AG08396 (cell line): ENCODE measurements at places on chromosomes 6 and 20.
A peak's percentile ranks its signal among the peaks of the same experiment; 100 is the strongest.

- DNase-seq, result peak; percentile 17
These were observed 121.3 kb upstream of the PHACTR1 start for GRCh38 chr6:12595161-12595811.

DNA sequence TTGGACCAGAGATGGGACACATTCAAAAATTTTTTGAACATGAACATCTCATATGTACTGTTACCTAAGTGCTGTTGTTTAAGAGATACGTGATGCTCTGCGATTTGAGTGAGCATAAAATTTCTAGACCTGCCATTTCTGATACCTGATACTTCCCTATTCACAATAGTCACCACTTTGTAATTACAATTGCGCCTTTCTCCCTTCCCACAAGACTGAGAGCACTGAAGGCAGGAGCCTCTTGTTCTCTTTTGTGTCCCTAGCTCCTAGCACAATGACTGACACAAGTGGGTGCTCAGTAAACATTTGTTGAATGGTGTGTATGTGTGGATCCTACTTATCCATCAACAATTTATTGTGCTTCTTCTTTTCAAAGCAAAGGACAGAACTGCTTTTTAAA, 92.8 kb upstream of the TMEM30A start:
- no peak for DNase-seq

GRCh38 chr20:10842116-10842515, 168.3 kb upstream of the JAG1 start:
- no peak for DNase-seq

DNA sequence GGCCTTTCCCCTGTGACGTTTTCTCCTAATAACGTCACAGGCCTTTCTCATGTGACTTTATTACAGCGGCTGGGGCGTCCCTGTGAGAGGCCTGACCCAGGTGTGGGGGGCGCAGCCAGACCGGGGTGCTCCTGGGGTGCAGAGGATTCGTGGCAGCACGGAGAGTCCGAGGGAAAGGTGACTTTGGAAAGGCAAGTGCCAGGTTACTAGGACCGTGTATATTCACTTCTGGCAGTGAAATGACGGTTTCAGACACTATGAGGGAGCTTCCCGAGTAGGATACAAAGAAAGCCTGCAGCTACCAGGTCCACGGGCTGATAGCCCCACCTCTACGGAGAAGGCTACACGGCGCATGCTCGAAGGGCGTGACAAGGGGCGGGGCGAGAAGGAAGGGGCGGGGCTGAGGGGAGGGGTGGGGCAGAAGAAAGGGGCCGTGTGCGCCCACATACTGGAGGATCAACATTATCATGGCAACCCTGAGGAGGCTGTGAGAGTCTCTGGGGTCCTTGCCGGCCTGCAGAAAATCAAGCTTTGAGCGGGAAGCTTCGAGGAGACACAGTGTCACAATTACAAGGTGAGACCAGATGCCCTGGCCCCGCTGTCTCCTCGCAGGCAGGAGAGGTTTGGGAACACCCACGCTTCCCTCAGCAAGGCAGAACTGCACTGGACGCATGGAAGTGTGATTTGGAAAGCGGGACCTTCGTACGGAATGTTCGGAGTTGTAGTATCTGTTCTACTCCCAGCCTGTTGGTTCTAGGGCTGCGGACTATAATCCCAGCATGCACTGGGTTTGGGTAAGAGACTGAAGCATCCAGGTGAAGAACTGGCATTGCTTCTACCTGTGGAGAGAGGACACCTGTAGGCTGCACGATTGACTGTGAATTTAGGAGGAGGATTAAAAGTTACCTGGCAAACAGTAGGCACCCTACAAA, 54.4 kb upstream of the ZNF337 start:
- DNase-seq, result peak; percentile 79

DNA sequence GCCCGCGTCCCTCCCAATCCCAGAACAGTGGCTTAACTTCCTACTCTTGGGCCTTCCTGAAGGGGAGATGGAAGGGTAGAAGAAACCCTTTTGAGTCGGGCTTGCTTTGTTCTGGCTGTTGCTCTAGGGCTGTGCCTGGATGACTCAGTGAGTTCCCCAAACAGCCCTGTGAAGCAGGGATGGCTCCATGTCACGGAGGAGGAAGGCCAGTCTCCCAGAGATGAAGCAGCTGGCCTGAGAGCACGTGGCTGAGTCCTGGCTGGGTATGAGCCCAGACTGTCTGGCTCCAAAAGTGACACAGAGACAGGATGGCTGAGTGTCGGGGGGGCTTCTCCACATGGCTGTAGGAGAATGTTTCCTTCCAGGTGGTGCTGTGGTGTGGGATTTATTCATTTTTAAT, 4.6 kb downstream of the SYTL3 start:
- peak; percentile 84 for DNase-seq

DNA sequence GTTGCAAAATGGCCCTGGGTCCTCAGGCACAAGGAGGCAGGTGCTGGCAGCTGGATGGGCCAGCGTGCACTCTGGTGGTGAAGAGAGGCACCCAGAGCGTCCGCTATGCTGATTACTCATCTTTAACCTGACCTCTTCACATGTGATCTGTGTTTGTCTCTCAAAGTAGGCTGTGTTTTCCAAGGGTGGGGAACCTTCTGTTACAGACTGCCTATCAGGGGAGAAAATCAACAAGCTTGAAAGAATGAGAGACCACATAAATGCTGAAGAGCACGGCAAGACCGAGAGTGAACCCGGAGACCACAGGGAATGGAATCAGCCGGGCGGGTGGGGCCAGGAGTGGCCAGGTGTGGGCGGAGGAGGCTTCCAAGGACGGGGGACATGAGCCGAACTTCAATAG, 16.2 kb downstream of the BNIP5 start:
- DNase-seq, result no peak

- peak; percentile 20 for DNase-seq
These were observed 29.4 kb downstream of the PHIP start for GRCh38 chr6:79048611-79049010.

- no peak for DNase-seq
These were observed 25.4 kb upstream of the CNKSR3 start for GRCh38 chr6:154535851-154536250.

DNA sequence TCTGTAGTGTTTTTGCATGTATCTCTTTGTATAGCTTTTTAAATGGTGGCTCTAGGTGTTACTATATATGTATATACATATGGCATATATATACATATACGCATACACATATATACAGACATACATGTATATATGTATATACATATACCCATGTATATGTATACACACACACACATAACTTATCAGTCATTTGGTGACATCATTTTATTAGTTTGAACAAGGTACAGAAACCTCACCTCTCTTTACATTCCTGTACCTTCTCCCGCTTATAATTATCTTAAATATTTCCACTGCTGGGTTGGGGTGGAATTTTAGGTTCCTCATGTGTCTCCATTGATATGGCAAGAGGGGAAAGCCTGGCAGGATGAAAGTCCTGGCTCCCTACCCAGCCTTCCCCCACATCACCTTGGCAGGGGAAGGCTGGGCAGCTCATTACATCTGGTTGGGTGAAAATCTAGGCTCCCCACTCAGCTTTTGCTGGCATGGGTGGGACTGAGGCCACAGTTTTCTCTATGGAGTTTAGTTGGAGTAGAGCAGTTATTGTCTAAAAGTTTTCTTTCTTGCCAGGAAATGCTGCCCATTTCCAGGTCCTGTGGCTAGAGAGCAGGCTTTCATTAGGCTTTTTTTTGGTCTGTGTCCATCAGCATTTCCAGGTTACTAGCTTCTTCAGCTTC, 7.6 kb downstream of the GLO1 start:
- DNase-seq, result no peak

DNA sequence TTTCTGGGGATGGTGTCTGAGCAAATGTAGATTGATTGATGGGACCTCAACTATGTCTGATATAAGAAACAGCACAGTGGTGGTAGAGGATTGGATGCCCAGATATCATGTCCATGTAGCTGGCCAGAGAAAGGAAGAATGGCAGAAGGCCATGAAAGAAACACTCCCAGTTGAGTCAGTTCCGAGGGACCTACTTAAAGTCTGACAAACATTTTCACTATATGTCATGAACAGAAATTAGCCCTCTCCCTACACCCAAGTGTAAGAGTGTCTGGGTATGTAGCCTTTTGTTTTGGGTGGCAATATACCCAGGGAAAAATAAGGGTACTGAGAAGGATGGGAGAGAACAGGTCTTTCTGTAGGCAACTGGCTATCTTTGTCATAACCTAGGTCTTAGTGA, 434.2 kb downstream of the BCKDHB start:
- no peak for DNase-seq

DNA sequence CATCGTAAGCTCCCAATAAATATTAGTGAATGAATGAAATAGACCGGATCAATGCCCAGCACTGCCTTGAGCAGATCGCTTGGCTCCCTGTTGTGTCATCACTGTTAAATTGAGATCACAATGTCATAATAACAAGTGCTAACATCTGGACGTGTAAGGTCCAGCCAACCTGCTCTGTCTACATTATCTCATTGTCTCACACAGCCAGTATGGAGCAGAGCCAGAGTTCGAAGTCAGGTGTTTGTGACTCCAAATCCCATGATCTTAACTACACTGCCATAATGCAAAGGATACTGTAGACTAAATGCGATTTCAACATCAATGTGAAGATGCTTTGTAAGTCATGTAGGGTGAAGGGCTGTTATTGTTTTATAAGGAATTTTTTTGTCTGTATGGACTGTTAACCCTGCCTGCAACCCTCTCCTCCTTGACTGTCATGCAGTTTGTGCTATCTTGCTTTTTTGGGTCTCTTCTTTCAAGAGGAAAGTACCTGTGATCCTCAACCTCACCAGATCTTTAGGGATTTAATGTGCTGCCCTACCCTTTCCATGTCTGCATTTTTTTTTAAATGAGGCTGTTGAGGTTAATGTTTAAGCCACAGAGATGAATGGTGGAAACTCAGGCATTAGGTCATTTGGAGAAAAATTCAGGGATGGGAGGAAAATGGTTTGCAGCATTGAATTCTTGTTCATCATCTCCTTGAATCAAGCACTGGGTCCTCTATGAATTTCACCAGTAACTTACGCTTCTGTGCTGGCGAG, 49.0 kb upstream of the OCSTAMP start:
- no peak for DNase-seq

- no peak for DNase-seq
These were observed 374.6 kb upstream of the SYNCRIP start for GRCh38 chr6:86017236-86017635.

DNA sequence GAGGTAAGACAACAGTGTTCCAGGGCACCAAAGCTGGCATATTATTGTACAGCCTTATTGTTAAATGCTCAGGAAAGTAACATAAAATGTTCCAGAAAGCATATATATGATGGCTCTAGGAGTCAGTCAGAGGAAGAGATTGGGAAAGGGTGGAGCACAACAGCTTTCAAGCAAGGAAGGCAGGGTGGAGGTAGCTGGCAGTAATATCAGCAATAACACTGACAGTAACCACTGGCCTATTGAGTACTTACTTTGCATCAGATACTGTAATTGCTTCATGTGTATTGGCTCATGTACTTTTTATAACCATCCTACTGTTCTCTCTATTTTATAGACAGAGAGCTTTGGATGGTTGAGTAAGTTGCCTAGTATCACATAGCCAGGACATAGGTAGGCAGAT, 830.2 kb downstream of the DHX35 start:
- DNase-seq, result no peak

- no peak for DNase-seq
These were observed 38.1 kb upstream of the OPN5 start for GRCh38 chr6:47743744-47744143.

DNA sequence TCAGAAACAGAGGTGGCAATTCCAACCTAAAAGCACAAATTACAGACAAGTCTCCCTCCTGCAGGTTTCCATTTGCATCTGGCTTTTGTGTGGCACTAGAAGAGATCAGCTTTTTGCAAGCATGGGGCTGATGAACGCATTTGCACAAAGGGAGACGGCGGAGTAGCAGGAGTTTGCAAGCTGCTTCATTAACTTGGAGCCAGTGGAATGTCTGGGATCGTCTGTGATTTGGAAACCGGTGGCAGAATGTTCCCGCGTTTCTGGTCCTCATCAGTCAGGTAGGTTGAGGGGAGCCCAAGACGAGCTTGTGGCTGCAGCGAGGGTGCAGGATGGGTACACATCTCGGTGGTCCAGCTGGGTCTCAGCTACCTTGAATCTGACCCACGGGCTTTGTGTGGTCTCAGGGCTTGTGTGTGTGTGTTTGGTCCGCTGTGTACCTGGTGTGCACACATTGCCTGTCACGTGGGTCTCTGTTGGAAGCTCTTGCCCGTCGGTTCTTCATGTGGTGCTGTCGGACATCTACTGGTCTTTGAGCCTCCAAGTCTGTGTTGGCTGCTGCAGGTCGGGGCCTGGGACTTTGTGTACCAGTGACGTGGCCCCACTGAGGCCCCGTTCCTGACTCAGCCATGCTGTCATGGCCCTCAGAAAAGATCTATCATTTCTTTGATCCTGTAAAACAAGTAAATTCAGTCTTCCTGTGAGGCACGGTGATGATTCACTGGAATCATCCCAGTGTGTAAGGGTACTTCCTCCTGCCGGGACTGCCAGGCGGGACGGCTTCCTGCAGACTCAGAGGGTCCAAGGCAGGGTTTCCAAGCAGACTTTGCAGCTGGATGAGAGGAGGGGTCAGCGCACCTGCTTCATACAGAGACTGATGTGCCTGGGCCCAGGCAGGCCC, 12.4 kb upstream of the MYT1 start:
- DNase-seq, result no peak

- DNase-seq, result no peak
These were observed 1.6 kb downstream of the TMEM14A start for GRCh38 chr6:52672412-52673025.

- DNase-seq, result peak; percentile 20
These were observed 633 bp downstream of the RPRD1B start for GRCh38 chr20:38034108-38034649.

DNA sequence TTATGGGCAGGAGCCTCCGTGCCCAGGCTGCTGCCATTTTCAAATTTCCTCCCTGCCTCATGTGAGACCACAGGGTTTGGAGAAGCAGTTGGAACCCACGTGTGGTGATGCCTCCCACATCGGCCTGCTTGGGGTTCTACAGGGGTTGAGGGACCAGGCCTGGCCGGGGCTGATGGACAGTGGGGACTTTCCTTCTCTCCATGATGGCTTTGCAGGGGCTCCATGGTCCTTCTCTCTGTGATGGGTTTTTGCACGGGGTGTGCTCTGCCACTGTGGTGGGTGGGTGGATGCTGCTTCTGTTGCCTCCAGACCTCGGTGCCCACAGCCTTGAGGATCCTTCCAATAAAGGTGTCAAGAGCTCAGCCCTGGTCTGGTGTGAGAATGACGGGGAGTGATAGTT, 54.4 kb downstream of the ADNP start:
- DNase-seq, result no peak

GRCh38 chr20:4283016-4283415, 267.7 kb upstream of the RNF24 start:
- DNase-seq, result no peak

DNA sequence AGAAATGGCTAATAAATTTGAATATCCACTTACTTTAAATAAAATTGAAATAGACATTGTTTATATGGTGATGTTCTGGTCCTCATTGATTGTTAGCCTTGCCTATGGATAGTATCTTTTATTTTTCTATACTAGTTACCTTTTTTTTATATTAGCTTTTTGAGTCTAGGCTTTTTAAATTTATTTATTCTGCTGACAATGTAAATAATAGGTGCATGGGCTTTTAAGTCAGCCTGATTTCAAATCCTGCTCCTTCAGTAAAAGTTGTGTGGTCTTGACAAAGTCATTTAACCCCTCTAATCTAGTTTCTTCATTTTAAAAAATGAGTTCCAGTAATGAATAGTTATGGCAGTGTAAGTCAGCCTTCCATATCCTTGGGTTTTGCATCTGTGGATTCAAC, 38.6 kb downstream of the FAM162B start:
- no peak for DNase-seq

GRCh38 chr20:10250902-10251301, 32.3 kb downstream of the SNAP25 start:
- no peak for DNase-seq

GRCh38 chr20:1373614-1374013, 19.2 kb downstream of the FKBP1A start:
- DNase-seq, result no peak

- DNase-seq, result no peak
These were observed 57.0 kb upstream of the STX16 start for GRCh38 chr20:58593880-58594638.
